ENCODE measurements at places on chromosomes 5 and 9.

DNA sequence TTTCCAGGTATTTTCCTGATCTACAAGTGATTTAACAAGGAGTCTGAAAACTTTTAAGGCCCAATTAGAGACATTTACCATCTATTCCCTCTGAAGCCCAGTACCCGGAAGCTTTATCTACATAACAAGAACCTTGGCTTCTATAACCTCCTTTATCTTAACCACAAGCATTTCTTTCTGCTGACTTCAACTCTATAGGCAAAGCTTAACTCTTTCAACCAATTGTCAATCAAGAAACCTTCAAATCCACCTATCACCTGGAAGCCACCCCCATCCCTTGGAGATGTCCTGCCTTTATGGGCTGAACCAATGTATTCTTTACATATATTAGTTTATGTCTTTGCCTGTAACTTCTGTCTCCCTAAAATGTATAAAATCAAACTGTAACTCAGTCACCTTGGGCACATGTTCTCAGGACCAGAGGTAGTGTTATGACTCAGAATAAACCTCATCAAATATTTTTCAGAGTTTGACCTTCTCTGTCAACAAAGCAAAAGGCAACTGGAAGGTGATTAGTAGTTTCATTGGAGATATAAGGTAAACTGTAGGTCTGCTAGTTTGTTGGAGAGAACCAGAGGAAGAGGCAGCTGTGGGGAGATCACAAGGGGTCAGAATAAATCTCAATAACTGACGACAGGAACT is 13.0 kb upstream of the RIMOC1 start:
- no peak for DNase-seq

- peak; percentile 83 for DNase-seq
Observed at GRCh38 chr5:128774605-128775004, 190.7 kb upstream of the SLC27A6 start.

- no peak for DNase-seq
Observed at GRCh38 chr5:95720094-95720786, 10.9 kb upstream of the RHOBTB3 start.

GRCh38 chr9:126549246-126550006 is 64.3 kb upstream of the LMX1B start:
- no peak for DNase-seq

- DNase-seq: peak; percentile 73
Observed at GRCh38 chr5:149550268-149550583, 1.0 kb downstream of the CSNK1A1 start.

- no peak for DNase-seq
Observed at GRCh38 chr5:180803181-180804128, 849 bp upstream of the MGAT1 start.

GRCh38 chr5:141514330-141515133 is 25.7 kb downstream of the PCDHGC5 start:
- DNase-seq: peak; percentile 51

GRCh38 chr5:107329850-107330249 is 340.9 kb downstream of the EFNA5 start:
- no peak for DNase-seq

GRCh38 chr5:153209016-153209415 is 281.5 kb upstream of the GRIA1 start:
- peak; percentile 25 for DNase-seq

GRCh38 chr9:8491563-8491962 is 692.0 kb upstream of the DMAC1 start:
- no peak for DNase-seq

DNA sequence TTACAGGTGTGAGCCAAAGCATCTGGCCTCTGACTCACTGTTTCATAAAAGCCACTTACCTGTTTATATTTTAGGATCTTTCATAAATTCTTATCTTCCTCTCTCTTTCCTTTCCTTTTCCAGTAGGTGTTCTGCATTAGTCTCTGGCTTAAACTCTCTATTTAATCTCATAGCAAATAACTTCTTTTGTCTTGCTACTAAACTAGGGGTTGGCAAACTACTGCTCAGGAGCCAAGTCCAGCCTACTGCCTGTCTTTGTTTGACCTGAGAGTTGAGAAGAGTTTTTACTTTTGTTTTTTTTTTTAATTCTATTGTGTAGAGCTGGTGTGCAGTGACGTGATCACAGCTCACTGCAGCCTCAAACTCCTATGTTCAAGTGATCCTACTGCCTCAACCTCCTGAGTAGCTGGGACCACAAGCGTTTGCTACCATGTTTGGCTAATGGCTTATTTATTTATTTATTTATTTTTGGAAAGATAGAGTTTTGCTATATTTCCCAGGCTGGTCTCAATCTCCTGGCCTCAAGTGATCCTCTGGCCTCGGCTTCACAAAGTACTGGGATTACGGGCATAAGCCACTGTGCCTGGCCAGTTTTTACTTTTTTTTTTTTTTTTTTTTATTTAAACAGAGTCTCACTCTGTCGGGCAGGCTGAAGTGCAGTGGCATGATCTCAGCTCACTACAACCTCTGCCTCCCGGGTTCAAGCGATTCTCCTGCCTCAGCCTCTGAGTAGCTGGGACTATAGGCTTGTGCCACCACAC is 5.4 kb upstream of the NDFIP1 start:
- DNase-seq: no peak

GRCh38 chr5:27474395-27474794 is 436.0 kb upstream of the CDH9 start:
- DNase-seq: no peak

- peak; percentile 18 for DNase-seq
Observed at GRCh38 chr9:32665101-32665500, 29.6 kb upstream of the TAF1L start.

DNA sequence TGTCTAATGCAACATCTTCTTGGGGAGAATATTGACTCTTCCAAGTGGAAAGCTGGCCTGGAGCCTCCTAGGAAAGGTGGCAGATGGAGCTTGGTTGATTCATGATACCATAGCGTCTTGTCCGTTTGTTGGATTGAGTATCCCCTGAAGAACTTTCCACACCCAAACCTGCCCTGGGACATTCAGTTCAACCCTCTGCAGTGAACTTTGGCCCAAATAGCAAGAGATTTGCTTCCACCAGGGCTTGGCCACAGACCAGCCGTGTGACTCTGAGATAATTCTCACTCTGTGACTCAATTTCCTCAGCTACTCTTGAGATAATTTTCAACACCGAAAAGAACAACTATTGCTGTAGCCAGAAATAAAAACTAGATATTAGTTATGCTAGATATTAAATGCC is 108.0 kb upstream of the RAD23B start:
- peak; percentile 50 for DNase-seq

DNA sequence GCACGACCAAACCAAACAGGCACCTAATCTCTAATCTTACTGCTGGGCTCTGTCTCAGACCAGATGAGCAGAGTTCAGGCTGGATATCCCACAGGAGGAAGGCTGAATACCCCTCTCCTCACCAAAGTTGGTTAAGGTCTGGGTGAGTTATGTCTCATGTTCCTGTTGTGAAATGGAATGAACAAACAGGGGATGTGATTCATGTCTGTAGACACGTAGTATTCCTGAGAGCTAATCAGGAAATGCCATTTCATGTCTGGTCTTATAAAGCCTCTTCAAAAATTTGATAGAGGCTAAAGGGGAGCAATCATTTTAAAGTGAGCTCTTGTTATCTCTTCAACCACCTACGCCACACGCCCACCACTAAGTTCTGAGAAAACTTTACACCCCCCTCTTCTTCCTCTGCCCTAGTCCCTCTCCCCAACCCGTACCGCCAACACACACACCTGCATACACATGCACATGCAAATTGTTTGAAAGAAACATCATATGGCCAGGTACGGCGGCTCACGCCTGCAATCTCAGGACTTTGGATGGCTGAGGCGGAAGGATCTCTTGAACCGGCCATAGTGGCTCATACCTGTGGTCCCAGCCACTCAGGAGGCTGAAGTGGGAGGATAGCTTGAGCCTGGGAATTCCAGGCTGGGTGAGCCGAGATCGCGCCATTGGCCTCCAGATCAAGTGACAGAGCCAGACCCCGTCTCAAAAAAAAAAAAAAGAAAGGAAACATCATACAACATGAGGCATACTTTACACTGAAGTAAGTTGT is 69.8 kb upstream of the RAI14 start:
- DNase-seq: peak; percentile 97

DNA sequence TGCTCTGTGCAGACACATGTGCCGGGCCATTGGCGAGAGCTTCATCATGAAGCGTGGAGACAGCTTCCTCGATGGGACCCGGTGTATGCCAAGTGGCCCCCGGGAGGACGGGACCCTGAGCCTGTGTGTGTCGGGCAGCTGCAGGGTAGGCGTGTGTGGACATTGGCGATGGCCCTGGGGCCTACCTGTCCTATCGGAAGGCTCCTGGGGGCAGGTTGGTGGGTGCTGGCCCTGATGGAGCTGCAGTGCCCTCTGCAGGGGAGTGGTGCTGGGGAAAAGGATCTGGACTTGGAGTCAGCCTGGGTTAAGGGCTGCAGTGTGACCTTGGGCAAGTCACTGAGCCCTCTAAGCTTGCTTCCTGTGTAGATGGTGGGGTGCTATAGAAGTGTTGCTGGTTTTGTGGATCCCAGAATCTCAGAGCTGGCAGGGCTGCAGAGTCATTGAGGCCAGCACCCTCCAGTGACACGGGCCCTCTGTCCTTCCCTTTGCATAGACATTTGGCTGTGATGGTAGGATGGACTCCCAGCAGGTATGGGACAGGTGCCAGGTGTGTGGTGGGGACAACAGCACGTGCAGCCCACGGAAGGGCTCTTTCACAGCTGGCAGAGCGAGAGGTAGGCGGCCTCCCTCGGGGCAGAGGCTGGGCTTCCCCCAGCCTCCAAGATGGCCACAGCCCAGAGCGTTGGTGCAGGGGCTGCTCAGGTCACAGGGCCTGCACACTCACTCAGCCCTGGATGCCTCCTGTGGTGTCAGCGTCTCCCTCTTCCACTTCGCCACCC is 15.8 kb downstream of the ADAMTS13 start:
- DNase-seq: no peak

- no peak for DNase-seq
Observed at GRCh38 chr9:237141-237857, 22.6 kb downstream of the DOCK8 start.

DNA sequence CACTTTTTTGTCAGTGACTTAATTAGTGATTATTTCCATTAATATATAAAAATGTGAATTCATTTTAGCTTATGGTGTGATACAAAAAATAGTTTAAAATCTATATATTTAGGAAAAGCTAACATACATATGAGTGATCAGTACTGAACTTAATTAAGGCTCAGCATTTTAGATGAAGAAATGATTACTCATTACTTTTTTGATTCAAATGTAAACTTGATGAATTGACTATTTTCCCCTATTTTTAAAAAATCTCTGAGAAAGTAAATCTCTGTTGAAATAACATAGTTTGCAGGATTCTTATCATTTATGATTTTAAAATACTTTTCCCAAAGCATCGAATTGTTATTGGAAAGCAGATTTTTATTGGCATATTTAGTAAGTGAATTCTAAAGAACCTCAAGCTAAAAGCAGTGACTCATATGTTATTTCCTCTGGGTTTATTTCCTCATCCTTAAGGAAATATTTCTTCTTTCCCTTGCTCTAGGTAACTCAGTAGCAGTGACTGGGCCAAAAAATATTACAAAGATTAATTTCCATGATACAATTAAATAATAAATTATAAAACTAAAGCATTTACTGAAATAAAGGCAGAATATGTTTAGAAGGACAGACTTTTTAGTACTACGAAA is 290.6 kb downstream of the FER start:
- DNase-seq: peak; percentile 62

DNA sequence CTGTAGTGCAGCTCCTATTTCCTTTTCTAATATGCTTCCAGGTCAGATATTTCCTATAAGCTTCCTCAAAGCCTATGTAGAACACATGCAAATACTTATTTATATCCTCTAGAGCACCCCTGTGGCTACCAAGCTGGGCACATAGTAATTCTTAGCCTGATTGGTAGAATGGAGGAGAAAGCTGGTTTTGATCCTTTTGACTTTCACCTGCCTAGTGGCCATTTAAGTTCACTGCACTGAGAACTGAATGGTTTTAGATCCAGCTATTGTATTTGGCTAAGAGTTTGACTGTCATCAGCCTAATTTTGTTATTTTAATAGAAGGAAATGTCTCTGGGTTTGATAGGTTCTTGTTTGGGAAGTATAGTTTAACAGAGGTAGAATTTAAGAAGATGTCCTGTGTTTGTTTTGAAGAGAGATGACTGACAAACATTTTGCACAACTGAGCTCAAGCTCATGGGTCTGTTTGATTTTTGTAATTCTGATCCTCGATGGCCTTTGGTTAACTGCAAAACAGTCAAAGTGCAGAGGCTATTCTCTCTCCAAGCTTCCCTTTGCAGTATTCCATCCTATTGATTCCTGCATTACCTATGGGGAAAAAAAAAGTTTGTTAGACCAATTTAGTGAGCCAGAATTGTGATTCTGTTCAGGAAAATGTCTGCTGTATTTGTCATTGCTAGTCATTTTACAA is 85.4 kb downstream of the KCNN2 start:
- peak; percentile 6 for DNase-seq

DNA sequence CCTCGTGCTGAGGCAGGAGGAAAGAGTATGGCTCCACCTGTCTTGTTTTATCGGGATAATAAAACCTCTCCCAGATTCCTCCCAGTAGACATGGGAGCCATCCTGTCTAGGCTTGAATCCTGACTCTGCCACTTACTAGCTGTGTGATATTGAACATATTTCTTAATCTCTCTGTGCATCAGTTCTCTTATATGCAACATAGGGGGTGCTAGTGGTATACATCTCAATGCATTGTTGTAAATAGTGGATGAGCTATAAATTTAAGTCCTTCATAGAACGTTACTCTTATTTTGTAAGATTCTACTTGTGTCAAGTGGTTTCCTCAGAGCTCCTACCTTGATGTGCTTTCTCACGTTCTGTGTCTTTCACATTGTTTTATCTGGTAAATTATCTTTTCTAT is 417.7 kb upstream of the POU5F2 start:
- no peak for DNase-seq

DNA sequence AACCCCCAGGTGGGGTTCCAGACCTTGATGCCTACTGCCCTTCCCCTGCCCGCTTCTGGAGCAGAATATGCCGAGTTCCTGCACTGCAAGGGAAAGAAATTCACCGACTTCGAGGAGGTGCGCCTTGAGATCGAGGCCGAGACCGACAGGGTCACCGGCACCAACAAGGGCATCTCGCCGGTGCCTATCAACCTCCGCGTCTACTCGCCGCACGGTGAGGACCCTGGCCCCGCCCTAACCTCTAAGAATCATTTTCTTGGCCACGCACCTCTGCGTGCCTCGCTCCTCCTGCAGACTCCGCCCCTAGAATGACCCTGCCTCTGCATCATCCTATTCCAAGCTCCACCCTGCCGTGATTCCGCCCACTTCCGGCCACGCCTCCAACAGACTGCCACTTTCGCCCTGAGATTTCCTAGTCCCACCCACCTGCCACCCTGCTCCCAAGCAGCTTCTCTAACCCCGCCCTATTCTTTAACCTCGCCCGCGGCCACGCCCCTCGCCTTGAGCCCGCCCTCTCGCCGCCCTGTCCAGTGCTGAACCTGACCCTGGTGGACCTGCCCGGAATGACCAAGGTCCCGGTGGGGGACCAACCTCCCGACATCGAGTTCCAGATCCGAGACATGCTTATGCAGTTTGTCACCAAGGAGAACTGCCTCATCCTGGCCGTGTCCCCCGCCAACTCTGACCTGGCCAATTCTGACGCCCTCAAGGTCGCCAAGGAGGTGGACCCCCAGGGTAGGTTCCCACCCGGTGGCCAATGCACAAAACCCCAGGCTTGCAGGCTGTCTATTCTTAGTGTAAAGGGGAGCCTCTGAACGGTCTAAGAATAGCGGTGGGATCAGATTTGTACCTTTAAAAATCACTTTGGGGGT is 15.6 kb downstream of the DNM1 start:
- DNase-seq: peak; percentile 64
